CD4-positive, CD25-positive, alpha-beta regulatory T cell (primary cell): ENCODE measurements at places on chromosomes 12 and 14. TPM values are rescaled to one million over a fixed set of nuclear protein-coding genes. Genes with fewer than 3 reads are reported as not detected.
A peak's percentile ranks its signal among the peaks of the same experiment; 100 is the strongest.

PRH1 gene
- 26.9 TPM for total RNA-seq

HDAC7 gene
- total RNA-seq: 163 TPM

CLMN gene
- 0.17 TPM for total RNA-seq

PRB2 gene
- not detected for total RNA-seq

IL31 gene
- not detected for total RNA-seq

DNA sequence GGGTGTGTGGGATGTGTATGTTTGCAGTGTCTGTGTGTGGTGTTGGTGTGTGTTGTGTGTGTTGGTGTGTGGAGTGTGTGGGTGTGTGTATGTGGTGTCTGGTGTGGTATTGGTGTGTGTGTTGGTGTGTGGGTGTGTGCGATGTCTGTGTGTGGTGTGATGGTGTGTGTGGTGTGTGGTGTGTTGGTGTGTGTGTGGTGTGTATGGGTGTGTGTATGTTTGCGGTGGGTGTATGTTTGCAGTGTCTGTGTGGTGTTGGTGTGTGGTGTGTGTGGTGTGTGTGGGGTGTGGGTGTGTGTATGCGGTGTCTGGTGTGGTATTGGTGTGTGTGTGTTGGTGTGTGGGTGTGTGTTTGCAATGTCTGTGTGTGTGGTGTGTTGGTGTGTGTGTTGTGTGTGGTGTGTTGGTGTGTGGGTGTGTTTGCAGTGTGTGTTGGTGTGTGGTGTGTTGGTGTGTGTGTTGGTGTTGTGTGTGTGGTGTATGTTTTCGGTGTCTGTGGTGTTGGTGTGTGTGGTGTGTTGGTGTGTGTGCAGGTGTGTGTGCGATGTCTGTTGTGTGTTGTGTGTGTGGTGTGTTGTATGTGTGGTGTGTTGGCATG is 15.7 kb downstream of the MLXIP start:
- peaks cover 4% of the 10 kb centered on the region for H3K36me3 ChIP-seq
- DNase-seq: no peak
- H3K4me3 ChIP-seq: no peak overlapping the region

DNA sequence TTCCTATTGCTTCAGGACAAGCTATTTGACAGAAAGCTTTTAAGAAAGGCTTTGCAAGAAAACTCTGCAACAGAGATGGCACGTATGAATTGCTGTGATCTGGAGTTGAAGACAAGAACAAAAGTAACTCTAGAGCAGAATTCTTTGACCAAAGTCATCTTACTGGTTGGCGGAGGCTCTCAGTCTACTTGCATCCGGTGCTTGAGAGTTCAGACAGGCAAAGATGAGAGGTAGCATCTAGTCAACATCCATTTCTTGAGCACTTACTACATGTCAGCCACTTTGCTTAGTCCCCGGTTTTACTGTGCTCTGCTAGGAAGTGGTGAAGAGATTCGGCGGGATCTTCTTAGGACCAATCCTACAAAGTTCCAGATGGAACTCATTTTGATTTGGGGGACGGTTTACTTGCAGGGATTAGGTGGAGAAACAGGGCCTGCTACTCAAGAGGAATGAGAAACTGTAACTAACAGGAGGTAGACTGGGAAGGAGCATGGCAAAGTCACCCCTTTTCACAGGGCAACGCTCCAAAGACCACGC is 404 bp upstream of the CCDC91 start:
- H3K36me3 ChIP-seq: no peaks in the 10 kb centered on the region
- peak; percentile 68 for DNase-seq
- peak overlapping the region; percentile 99 for H3K27ac ChIP-seq
- H3K4me3 ChIP-seq: peak overlapping the region; percentile 97
- H3K4me1 ChIP-seq: peaks cover 24% of the 10 kb centered on the region

DNA sequence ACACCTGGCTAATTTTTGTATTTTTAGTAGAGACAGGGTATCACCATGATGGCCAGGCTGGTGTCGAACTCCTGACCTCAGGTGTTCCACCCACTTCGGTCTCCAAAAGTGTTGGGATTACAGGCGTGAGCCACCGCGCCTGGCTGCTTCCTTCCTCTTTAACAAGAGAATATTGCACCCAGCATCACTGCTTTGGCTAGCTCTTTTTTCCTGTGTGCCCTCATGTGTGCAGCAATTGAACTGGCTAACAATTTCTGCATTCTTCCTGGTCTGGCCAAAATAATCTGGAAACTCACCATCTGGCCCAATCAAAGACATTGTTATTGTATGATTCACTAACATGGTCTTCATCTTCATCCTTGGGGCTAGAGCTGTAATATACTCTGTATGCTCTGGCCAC is 2.7 kb upstream of the ASB8 start:
- peaks cover 24% of the 10 kb centered on the region for H3K4me1 ChIP-seq
- no peak overlapping the region for H3K27ac ChIP-seq
- no peaks in the 10 kb centered on the region for H3K36me3 ChIP-seq
- no peak overlapping the region for H3K4me3 ChIP-seq
- no peak for DNase-seq
- H3K27me3 ChIP-seq: peaks cover 5% of the 10 kb centered on the region

DNA sequence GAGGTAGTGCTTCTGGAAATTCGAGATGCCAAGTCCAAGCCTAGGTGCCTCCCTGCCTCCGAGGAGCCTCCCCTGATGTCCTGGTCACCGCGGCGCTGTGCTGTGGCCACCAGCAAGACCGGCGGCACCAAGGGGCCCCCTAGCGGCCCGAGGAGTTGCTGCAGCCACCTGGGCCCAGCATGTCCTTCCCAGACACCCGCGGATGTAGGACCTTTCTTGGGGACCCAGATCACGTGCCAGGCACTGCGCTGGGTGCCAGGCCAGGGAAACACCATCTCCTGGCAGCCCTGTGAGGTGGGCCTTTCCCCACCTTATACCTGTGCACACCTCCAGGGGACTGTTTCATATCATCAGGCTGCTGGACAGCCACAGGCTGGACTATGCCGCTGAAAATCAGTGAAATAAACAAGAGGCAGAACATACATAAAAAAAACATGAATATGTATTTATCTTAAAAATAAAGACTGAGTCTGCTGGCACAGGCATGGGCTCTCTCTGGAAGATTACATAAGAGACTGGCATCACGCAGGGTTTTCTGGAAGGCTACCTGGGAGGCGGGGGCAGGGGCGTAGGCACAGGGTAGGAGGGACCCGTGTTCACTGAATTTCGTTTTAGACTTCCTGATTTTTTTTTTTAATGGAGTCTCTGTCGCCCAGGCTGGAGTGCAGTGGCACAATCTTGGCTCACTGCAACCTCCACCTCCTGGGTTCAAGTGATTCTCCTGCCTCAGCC is 15.9 kb upstream of the HHIPL1 start:
- no peak overlapping the region for H3K4me3 ChIP-seq
- peaks cover 3% of the 10 kb centered on the region for H3K4me1 ChIP-seq
- no peaks in the 10 kb centered on the region for H3K36me3 ChIP-seq
- H3K27ac ChIP-seq: no peak overlapping the region
- H3K27me3 ChIP-seq: no peaks in the 10 kb centered on the region

DNA sequence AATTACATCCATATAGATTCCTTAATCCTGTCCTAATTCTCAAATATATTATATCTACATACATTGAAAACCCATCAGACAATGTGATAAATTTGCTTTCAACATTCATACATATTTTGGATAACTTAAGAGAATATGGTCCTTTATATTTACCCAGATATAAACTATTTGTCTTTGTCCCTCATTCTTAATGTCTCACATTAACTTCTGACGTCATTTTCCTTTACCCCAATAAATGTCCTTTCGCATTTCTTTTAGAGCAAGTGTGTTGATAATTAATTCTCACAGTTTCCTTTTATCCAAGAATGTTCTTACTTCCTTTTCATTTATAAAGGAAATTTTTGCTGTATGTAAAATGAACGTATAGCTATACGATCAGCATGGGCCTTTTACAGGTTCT is 12.6 kb upstream of the PTPRR start:
- no peak overlapping the region for H3K27ac ChIP-seq
- no peaks in the 10 kb centered on the region for H3K36me3 ChIP-seq
- no peaks in the 10 kb centered on the region for H3K4me1 ChIP-seq
- DNase-seq: no peak

DNA sequence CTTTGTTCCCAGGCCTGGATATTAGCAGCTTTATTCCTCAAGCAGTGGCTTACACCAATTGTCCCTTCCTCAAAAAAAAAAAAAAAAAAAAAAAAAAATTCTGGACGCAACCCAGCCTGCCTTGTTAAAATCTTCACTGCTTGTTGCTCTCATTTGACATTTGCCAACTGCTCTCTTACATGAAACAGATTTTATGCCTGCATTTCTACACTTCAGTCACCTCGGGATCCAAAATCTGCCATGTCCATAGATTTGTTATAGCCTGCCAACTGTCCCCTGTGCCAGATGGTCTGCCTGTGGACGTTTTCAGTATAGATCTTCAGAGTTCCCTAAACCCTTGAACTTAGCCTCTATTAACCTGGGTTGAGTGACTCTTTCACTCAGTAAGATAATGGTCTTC is 651.5 kb downstream of the FSCB start:
- no peak overlapping the region for H3K4me3 ChIP-seq
- H3K27me3 ChIP-seq: no peaks in the 10 kb centered on the region
- H3K36me3 ChIP-seq: no peaks in the 10 kb centered on the region
- no peaks in the 10 kb centered on the region for H3K4me1 ChIP-seq
- no peak overlapping the region for H3K27ac ChIP-seq

GRCh38 chr14:24390701-24391468 is 7.9 kb upstream of the NYNRIN start:
- H3K36me3 ChIP-seq: no peaks in the 10 kb centered on the region
- DNase-seq: no peak
- no peaks in the 10 kb centered on the region for H3K4me1 ChIP-seq
- H3K27ac ChIP-seq: no peak overlapping the region
- H3K27me3 ChIP-seq: peaks cover 4% of the 10 kb centered on the region

DNA sequence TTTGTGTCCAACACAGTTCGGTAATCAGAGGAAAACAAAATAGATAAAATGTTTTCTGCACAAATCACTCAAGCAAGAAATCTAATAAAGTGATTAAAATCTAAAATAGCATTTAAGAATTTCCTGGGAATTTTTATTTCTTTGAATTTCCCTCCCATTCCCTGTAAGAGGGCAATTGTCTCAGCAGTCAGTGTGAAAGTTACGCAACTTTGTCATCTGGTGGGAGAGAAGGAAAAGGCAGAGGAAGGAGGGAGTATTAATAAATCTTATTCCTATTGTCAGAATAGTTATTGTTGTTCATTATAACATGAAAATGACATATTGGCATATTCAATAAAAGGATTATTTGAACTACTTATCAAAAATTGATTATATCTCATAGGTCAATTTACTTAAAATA is 464.9 kb downstream of the PRKD1 start:
- H3K4me3 ChIP-seq: no peak overlapping the region
- no peaks in the 10 kb centered on the region for H3K27me3 ChIP-seq
- no peak for DNase-seq
- H3K36me3 ChIP-seq: no peaks in the 10 kb centered on the region

GRCh38 chr12:116389990-116390389 is 112.5 kb upstream of the MED13L start:
- no peaks in the 10 kb centered on the region for H3K36me3 ChIP-seq
- no peaks in the 10 kb centered on the region for H3K4me1 ChIP-seq
- no peak overlapping the region for H3K27ac ChIP-seq
- no peak for DNase-seq

GRCh38 chr14:54137614-54137961 is 181.0 kb upstream of the BMP4 start:
- H3K36me3 ChIP-seq: no peaks in the 10 kb centered on the region
- no peak overlapping the region for H3K27ac ChIP-seq
- DNase-seq: no peak
- no peak overlapping the region for H3K4me3 ChIP-seq

DNA sequence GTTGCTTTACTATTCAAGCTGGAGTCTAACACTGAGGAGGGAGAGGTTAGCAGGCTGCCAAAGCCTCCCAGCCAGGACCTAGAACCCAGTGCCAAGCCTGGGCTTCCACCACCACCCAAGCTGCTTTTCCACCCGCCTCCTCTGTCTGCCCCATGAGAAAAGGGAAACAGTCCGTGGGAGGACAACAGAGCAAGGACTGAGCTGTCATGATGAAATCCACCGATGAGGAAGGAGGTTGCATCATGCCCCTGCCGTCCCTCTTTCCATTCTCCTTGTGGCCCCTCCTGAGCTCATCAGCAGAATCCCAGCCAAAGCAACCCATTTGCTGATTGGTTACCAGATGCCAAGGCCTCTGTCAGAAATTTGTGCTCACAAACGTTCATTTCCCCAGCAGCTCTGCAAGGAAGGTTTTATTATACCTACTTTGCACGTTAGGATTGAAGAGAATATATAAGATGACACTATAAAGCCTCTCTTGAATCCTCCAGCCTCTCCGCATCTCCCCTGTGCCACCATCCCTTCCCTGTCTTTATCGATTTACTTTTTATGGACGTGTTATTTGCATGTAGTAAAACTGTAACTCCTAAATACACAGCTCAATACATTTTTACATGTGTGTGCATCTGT is 6.3 kb upstream of the SERPINA1 start:
- no peak for DNase-seq
- no peaks in the 10 kb centered on the region for H3K36me3 ChIP-seq
- H3K27ac ChIP-seq: no peak overlapping the region
- no peaks in the 10 kb centered on the region for H3K27me3 ChIP-seq
- no peak overlapping the region for H3K4me3 ChIP-seq
- no peaks in the 10 kb centered on the region for H3K4me1 ChIP-seq

DNA sequence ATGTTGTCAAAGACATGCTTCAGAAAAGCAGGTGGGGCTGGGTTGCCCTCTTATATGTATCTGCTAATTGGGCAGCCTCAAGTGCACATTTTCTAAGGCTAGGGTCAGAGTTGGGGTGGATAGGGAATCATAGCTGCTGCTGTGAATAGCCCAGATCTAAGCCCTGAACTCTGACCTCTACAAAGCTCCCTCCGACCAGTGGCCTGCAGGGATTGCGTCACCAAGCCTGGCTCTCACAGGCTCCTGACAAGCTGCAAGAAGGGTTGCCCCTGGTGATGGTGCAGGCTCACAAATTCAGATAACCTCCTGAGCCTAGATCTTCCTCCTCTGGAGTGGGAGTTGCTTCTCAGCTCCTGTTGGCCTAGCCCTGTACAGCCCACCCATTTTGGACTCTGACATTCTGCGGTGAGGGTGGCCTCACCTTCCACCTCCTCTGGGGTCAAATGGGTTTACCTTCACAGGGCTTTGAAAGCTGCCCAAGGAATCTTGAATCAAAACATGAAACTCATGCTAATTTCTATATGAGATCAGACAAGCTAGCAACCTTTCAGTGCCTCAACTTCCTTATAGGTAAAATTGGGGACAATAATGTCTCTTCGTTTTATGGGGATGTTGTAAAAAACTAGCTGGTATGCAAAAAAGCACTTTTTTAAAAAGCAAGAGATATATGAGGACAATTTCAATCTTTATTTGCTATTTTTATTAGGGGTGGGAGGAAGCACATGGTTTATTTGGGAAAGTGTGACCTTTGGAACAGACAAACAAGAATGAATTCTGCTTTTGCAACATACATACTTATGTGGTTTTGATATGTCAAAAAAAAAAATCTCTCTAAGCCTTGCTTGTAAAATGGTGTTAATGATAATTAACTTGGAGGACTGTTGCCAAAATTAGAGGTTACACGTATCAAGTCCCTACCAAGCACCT is 4.9 kb upstream of the SUSD6 start:
- no peaks in the 10 kb centered on the region for H3K27me3 ChIP-seq
- no peaks in the 10 kb centered on the region for H3K36me3 ChIP-seq
- H3K4me3 ChIP-seq: no peak overlapping the region
- no peak for DNase-seq
- H3K27ac ChIP-seq: no peak overlapping the region
- peaks cover 18% of the 10 kb centered on the region for H3K4me1 ChIP-seq
